GM23248 (cell line): ENCODE measurements at places on chromosomes 2 and 18. TPM values are rescaled to one million over a fixed set of nuclear protein-coding genes. Genes with fewer than 3 reads are reported as not detected.
A peak's percentile ranks its signal among the peaks of the same experiment; 100 is the strongest.

- no peak for DNase-seq
Observed at GRCh38 chr18:60905699-60906098, 427.5 kb upstream of the CDH20 start.

DNA sequence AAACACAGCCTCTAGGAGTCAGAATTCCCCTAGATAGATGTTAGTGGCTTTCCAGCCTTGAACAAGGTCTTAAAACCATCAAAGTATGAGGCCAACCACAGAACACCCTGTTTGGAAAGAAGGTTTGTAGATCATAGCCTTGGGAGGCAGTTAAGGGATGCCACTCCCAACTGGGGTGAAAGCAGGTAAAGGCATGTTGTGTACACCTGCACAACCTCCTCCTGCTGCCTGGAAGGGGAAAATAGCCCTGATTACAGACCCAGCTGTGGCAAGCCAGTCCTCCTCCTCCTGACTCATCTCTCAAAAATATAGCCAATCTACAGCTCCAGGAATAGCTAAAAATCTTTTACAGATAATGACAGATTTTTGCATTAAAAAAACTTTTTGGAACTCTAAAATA, 108.1 kb downstream of the RBM43 start:
- no peak for DNase-seq

DNA sequence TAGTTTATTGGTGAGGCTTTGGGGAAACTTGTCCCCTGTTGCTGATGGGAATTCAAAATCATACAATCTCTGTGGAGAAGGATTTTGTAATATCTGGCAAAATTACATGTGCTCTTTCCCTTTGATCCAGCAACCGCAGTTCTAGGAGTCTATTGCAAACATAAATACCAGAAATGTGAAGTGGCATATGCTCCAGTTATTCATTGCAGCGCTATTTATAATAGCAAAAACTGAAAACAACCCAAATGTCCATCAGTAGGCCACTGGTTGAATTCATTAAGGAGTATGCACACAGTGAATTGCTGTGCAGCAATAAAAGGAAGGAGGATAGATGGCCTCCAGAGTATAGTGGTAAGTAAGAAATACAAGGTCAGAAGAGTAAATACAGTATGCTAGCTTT, 76.5 kb downstream of the HNRNPLL start:
- peak; percentile 39 for DNase-seq

GRCh38 chr18:4035521-4035920, 419.6 kb downstream of the DLGAP1 start:
- DNase-seq: no peak

DNA sequence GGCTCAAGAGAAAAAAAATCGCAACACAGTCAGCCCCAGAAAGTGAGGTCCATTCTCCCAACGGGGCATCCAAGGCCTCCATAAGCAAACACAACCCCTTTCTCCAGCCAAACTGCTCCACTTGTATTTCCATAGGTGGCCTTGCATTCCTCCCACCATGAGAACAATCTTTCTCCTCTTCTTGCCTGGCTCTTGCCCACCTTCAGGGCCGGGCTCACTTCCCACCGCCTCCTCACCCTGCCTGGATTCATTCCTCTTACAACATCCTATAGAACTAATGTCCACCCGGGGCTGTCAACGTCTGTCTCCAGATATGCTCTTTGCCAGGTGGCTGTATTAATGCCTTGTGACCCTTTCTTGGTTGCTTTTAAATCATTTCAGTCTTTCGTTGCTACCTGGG, 124.5 kb downstream of the SMAD7 start:
- DNase-seq: no peak

DNA sequence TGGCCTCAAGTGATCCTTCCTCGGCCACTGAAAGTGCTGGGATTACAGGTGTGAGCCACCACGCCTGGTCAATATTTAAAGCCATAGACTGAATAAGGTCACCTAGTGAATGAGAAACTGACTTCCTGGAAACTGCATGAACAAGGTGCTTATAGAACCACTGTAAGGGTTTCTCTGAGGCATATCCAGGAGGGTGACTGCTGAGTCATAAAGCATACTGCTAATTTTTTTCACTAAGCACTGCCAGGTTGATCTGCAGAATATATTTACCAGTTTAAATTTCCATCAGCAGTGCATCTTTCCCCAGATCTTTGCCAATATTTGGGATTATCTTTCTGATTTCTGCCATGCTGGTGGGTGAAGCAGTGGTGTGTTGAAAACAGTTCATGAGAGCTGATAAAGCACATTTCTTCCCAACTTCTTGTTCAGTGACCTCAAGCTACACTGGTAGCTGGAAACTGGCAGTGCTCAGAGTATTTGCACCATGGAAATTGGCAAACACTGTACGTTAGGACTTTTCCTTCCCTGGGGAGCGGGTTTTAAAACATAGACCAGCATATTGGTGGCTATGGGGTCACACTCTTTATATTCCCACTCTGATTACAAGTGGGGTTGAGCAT, 4.2 kb upstream of the CLIP4 start:
- peak; percentile 60 for DNase-seq

GRCh38 chr2:197452754-197453122, 614 bp upstream of the COQ10B start:
- no peak for DNase-seq

Gene ANKRD44
- total RNA-seq: 4.9 and 8.9 TPM in 2 replicates

- DNase-seq: peak; percentile 85
Observed at GRCh38 chr2:37414470-37414949, 70.1 kb downstream of the QPCT start.

Gene EVX2
- not detected in 2 replicates for total RNA-seq

DNA sequence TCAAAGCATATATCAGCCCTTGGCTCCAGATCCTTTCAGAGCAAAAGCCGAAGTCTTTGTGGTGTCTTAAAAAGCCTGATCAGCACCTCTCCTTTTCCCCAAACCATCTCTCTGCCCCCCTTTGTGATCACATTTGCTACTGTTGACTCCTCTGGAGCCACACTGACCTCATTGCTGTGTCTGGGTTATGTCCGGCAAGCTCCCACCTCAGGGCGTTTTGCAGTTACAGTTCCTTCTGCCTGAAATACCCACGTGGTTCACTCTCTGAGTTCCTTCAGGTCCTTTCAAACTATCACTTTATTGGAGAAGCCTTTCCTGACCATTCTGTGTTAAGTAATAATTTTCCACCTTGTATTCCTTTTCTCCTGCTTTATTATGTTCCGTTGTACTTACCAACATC, 11.8 kb downstream of the C2orf69 start:
- no peak for DNase-seq

Gene PARD6G
- 0.22 TPM in 1 of 2 replicates, not detected in the other for total RNA-seq

DNA sequence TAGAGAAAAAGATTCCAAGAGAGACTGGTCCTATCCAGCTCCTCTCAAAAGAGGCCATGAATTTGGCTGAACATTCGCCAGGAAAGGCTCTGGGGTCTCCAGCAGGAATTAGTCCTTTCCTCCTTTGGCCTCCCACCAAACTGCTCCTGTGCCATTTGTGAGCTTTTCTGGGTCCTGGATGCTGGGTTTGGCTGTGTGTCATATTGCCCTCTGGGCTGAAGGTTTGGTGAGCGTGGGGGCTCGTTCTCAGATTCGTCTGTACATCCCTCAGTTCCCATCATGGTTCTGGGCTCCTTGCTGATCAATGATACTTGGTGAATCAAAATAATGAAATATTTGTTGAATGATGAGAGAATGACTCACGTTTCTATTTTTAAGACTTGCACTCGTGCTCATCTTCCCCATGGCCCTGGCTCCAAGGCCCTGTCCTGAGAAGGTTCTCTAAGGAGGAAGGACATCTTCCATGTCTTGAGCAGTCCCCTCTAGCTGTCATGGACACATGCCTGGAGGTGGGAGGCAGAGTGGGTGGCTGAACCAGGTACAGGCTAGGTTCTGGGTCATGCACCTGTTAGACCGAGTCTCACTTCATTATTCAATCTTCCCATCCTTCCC, 47.8 kb upstream of the RHOB start:
- peak; percentile 66 for DNase-seq

Gene COLEC11
- not detected in 2 replicates for total RNA-seq

Gene SIX2
- total RNA-seq: 0.63 TPM in 1 of 2 replicates, not detected in the other

- no peak for DNase-seq
Observed at GRCh38 chr2:8796878-8797550, 40.4 kb downstream of the KIDINS220 start.

- DNase-seq: no peak
Observed at GRCh38 chr18:50628533-50628905, 68.6 kb downstream of the MAPK4 start.

Gene NDC80
- total RNA-seq: 8.3 and 10.9 TPM in 2 replicates

DNA sequence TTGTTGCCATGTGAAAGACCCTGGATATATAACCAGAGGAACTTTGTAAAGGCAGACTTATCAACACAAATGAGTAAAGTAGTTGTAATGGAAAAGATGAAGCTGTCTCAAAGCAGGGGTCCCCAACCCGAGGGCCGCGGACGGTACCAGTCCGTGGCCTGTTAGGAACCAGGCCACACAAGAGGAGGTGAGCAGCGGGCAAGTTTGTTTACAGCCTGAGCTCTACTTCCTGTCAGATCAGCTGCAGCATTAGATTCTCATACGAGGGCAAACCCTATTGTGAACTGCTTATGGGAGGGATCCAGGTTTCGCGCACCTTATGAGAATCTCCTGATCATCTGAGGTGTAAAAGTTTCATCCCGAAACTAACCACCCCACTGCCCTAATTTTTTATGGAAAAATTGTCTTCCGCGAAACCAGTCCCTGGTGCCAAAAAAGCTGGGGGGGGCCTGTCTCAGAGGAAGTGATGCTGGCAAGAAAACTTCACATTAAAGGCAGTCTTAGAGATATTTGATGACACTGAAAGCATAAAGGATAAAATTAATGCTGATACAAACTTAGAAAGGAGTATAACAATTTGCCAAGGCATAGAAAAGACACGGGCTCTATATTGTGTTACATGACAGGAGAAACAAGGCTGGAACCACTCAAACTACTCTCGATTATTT, 57.5 kb upstream of the MSTN start:
- peak; percentile 15 for DNase-seq

- DNase-seq: no peak
Observed at GRCh38 chr18:9042766-9043481, 59.6 kb upstream of the NDUFV2 start.

DNA sequence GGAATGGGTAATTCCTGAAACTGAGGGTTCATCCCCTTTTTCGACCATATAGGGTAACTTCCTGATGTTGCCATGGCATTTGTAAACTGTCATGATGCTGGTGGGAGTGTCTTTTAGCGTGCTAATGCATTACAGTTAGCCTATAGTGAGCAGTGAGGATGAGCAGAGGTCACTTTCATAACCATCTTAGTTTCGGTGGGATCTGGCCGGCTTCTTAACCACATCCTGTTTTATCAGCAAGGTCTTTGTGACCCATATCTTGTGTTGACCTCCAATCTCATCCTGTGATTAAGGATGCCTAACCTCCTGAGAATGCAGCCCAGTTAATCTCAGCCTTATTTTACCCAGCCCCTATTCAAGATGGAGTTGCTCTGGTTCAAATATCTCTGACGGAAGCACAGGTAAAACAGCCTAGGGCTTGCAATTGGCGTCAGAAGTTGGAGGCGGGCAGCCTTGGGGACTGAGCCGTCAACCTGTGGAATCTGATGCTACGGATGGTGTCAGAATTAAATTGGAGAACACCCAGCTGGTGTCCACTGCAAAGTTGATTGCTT, 19.5 kb downstream of the RALBP1 start:
- no peak for DNase-seq

Gene VRK2
- total RNA-seq: 14.4 and 22.4 TPM in 2 replicates

DNA sequence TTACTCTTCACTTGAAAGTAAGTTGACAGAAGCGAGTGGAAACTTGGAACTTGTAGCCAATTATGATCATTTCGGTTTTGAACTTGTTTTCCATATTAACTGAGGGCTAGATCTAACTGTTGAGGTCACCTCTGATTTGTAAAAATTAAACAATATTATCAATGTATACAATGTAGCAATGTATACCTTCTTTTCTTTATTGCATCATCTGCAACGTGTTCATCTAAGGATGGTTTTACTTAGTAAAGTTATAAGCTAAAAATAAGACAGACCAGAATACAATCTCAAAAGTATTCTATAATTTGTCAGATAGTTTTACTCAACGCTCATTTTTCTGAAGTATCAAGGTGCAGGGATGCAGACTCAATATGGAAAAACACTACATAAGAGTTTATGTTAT, 435.0 kb upstream of the TNP1 start:
- DNase-seq: no peak

Gene TMEM214
- 74.9 and 90.4 TPM in 2 replicates for total RNA-seq

DNA sequence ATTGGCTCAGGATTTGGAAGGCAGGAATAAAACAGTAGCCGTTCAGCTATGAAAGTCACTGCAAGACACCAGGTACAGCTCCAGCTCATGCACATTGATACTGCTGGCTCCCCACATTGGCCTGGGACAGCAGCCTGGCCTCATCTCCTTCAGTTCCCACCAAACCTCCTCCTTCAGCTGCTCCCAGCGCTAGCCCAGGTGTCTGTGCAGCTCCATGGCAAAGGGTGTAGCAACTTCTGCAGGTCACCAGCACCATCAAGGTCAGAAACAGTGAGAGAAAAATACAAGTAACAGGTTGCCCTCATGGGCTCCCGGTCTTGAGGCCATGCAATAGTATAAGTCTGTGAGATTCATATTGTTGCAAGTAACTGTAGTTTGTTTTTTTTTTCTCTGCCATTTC, 216.7 kb upstream of the CTAGE1 start:
- DNase-seq: no peak

- DNase-seq: no peak
Observed at GRCh38 chr2:84628486-84628885, 112.2 kb downstream of the DNAH6 start.

Gene UGT1A9
- total RNA-seq: not detected in 2 replicates

Gene FTCDNL1
- 0.13 and 0.65 TPM in 2 replicates for total RNA-seq

Gene MAP4K3
- total RNA-seq: 32.0 and 44.0 TPM in 2 replicates

DNA sequence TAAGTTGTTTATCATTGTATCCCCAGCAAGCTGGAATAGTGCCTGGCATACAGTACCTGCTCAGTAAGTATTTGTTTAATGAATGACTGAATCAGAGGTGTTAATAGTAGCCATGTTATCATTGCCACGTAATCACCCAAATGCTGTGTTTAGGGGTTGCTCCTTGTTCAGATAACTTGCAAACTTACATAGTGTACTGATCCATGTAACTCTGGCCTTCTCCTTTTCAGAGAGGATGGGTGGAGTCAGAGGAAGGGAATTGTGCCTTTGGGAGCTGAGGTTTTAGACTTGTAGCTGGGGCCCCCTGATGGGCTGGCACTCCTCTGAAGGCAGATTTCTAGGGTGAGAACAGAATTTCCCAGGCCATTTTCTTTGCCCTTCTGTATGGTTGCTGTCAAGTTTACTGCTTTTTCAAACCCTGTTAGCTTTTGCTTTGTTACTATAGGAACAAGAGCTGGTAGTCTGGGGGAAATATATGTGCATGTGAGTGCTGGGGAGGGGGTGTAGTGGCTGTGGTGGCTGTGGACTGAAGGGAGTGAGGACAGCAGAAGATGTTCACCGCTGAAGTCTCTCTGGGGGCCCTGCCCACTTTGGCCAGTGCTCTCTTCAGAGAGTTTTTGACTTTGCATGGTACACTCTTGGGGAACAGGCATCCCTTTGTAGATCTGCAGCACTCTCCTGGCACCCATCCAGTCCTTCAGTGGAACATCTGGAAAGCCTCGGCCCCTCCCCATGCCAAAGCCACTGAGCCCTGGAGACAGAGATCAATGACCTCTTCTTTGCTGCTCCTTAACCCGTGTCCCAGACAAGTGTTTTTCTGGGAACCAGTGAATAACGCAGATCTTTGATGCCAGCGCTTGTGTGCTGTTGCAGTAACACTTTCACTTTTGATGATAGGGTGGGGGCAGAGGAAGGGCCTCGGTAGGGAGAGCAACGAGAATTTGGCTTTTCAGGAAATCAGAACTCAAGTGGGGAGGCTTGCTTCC, 209.0 kb downstream of the PRKCE start:
- DNase-seq: peak; percentile 68
